ENCODE measurements at places on chromosomes 12 and 14.
A peak's percentile ranks its signal among the peaks of the same experiment; 100 is the strongest.

DNA sequence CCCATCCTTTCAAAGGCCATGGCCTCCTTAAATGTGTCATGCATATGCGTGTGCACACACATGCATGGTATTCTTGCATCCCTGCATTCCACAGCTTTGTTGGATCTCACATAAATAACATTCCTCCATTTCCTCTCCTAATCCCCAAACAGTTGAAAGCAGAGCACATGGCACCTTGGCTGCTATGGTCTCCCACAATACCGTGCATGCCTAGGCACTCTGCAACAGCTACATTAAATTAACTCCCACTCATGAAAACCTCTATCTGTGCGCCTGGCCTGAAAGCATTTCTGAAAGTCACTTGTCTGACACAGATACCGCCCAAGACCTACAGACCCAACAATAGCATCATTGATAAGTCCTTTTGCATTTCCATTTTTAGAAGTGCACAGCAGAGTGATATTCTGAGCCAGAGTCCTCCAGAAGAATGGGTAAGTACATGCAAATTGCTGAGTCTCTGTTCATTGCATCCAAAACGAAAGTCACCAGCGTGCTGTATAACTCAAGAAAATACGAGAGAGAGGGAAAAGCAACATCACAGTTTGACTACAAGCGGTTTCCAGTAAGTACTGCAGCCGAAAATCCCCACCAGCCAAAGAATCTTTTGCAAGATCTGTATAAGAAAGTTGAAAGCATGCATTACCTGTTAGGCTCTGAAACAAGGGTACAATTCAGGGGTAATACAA, 436 bp downstream of the ASB2 start:
- no peak for DNase-seq

DNA sequence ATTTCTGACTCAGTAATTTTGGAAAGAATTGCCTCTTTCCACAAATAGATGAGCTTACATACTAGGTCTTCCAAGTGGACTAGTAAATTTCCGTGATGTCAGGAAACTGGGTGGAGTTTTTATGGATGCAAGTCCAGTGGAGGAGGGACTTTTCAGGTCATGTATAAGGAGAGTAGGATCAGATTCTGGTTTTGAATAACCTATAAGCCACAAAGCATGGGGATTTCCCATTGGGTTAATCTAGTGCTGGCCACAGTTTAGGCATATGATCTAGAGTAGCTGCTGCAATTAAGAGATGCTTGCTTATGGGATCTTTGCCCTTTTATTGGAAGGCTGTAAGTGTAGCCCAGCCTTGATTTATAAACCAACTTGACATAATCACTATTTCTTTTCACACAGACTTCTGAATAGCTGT, 33.8 kb downstream of the STK38L start:
- peak; percentile 85 for DNase-seq

GRCh38 chr12:71795901-71796300, 41.2 kb downstream of the RAB21 start:
- DNase-seq = no peak

GRCh38 chr14:104142946-104143470, 4.6 kb downstream of the KIF26A start:
- no peak for DNase-seq

DNA sequence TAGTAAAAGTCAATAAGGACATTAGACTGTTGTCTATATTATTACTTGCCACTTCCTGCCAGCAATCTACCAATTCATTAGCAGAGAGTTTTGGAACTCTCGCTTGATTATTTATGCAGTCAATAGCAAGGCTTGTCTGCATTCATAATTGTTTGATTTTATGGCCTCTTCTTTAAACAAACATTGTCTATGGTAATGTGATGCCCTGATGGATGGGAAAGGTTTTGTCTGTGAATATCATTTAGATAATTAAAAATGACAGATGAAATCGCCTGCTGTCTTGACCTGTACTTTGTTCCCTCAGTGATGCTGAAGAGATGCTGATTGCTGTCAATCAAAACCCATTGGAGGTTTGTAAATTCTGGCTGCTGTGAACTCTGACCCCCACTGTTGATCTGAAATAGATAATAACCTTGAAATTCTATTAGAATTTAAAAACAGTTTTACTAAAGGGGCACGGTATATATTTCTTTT, 455.3 kb downstream of the NPAS3 start:
- DNase-seq = no peak

- DNase-seq = no peak
These were observed 943 bp downstream of the TESPA1 start for GRCh38 chr12:54983536-54984101.

- DNase-seq = no peak
These were observed 226.1 kb downstream of the CHST11 start for GRCh38 chr12:104682790-104683279.

GRCh38 chr14:70624972-70625371, 16.7 kb upstream of the TTC9 start:
- DNase-seq = no peak

DNA sequence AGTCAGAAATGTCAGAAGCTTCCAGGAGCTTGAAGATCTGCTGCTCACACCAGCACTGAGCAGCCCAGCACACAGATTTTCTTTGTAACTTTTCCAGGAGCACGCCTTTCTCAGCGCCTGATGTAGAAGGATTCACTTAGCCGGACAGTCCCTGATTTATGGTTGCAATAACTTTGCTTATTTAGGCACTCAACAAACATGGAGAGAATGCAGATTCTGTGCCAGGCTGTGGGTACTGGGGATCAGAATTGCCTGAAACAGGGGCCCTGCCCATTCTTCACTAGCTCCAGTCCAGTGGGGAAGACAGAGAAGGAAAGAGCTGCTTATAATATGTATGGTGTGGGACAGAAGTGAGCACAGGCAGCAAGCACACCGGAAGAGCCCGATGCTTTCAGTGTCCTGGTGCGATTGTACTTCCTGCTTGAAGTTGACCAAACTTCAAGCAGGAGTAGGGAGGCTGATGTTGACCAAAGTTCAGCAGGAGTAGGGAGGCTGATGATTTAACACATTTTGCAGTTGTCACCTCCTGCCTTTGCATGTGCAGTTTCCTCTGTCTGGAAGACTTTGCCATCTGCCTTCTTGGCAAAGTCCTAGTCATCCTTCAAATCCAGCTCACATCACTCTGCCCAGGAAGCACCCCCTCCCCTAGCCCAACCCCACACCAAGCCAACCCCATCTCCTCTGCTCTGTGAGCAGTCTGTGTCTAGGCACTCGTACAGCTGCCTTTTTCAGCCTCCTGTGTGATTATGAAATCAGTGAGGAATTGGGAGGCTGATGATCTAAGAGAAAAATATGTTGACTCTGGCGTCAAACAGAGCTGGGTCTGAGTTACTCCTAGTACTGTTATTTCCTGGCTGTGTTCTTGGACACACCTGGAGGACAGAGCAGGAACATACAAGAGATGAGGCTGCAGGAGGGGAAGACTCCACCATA, 12.0 kb upstream of the PRIMA1 start:
- DNase-seq = no peak

DNA sequence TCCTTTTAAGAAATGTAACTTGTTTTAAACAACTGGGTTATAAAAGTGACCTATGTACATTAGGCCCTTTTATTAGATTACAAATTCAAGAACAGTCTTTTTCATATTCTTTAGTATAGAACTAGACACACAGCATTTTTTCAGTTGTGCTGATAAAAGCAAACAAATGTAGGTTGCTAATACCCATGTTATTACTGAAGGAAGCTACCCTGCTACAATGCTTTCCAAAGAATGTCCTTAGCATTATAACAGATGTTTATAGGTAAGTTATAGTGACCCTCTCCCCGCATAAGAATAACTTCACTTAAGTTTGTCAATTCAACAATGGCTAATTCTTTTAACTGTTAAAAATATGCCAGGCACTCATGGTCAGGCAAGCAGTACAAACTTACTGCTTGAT, 17.9 kb downstream of the RTRAF start:
- no peak for DNase-seq

GRCh38 chr12:75816897-75817296, 214.7 kb downstream of the PHLDA1 start:
- DNase-seq = peak; percentile 80

DNA sequence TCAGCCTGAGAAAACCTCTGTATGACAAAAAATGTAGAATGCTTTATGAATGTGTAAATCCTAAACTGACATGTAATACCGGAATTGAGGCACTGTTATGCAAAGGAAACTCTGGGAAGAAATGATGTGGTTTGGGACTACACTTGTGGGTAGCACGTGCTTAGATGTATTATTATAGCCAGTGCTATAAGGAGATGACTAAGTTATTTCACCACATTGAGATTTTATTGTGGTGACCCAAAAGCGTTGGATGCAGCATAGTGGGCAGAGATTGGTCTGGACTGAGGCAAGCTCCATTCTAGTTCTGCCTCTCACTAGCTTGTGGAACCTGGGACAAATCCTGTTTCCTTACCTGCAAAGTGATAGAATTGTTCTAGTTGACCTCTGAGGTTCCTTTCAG, 172.2 kb downstream of the SNAPC1 start:
- DNase-seq = peak; percentile 94

DNA sequence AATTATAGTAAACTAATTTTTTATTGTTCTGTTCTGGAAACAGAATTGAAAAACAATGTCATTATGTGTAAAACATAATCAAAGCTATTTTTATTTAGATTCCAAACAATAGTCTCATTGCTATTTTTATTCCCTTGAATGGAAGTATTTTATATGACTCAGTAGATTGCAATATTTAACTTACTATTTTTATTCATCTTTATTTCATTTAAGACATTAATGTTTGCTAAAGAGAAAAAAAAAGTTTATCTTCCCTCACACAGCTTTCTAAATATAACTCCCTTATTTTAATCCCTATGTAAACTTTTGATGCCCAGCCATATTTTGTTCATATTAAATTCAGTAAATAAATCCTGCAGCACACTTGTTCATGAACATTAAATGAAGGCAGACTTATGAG, 622.4 kb downstream of the SLC6A15 start:
- no peak for DNase-seq

GRCh38 chr14:104221636-104222369, 83.4 kb downstream of the KIF26A start:
- no peak for DNase-seq

DNA sequence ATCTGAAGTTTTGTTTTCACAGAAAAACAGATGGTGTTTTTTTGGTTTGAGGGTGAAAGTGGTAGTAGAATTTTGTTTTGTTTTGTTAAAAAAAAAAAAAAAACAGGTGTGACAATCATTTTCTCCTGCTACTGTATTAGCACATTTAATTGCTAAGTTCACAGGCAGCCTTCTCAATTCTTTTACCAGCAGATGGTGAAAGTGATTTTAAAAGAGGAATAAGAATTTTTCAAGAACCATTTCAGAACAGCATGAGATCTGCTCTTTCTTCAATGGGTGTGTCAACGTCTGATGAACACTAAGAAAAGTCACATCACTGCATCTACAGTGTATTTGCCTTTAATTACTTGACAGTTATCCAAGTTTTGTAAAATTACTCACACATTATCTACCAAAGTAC, 303.7 kb upstream of the USP15 start:
- no peak for DNase-seq

GRCh38 chr14:81767266-81767995, 233.8 kb upstream of the SEL1L start:
- no peak for DNase-seq

GRCh38 chr12:61254225-61254624, 1006.0 kb upstream of the USP15 start:
- DNase-seq = no peak

DNA sequence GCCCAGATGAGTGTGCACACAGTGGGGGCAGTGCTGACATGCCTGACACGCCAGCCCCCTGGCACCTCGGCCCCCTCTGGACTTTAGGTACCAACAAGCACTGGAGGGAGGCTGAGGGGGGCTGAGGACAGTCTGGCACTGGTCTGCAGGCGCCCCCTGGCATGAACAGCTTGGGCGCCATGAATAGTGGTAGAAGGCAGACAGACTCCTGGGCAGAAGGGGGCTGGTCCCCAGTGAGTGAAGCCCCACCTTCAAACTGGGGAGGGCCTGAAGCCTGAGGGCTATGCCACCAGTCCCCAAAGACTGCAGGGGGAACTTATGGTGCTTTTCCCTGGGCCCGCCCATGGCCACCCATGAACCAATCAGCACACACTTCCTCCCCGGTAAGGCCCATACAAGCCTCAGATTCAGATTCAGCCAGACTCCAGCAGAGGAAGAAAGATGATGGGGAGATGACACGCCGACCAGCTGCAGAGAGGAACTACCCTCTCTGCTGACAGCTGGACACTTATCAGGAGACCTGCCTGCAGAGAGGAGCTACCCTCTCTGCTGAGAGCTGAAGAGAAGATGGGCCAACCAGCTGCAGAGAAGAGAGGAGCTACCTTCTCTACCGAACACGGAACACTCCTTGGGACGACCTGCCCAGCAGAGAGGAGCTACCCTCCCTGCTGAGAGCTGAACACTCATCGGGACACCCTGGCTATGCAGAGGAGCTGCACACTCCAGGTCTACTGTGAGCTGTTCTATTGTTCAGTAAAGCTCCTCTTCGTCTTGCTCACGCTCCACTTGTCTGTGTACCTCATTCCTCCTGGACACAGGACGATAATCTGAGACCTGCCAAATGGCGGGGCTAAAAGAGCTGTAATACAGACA, 324.5 kb downstream of the PCNX1 start:
- DNase-seq = no peak

- DNase-seq = no peak
These were observed 23.9 kb downstream of the FERMT2 start for GRCh38 chr14:52926953-52927352.

DNA sequence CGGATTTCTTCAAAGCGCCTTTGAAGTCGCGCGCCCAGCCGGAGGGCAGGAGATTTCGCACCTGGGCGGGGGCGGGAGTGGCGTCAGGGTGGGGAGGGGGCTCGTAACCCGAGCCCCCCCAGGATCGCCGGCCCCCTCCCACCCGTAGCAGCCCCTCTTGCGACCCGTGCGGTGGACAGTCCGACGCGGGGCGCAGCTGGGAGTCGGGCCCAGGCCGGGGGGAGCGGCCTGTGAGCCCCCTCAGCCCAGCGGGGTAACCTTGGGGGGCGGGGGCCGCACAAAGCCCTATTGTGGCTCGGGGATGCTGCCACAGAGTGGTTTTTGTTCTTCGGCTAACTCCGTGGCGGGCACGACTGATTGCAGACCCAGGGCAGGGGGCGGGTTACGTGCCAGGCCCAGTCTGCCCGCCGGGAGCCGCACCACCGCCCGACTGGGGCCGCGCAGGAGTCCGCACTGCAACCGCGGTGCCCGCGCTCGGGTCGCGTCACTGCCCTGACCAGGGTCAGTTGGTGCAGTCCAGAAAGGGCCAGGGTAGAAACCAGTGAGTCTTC, 4.2 kb upstream of the AAAS start:
- no peak for DNase-seq

DNA sequence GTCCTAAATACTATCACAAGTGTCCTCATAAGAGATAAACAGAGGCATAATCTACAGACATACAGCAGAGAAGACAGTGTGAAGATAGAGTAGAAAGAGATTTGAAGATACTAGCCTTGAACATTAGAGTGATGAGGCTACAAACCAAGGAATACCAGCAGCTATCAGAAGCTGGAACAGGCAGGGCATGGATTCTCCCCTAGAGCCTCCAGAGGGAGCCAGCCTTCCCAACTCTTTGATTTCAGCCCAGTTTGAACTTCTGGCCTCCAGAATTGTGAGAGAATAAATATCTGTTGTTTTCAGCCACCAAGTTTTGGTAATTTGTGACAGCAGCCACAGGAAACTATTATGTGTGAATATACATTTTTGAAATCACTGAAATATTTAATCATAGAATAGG, 47.2 kb downstream of the CCDC91 start:
- DNase-seq = no peak

Measured in brain microvascular endothelial cell (primary cell).